ENCODE measurements at places on chromosomes 1 and 21.

DNA sequence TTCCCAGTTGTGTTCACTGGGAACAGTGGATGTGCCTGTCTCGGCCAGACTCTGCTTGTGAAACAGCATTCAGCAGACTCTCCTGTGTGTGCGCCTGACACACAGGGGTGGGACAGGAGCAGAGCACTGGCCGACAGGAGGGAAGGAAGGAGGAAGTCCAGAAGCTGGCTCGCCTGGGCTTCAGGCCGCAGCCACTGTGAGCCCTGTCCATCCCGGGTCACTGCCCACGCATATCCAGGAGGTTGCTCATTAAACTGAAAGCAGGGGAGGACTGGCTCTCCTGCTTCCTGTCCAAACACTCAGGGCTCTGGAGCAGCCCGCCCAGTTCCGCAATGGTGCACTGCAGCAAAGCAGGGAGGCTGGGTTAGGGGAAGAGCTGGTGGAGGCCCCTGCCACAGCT, 218.7 kb upstream of the VAMP3 start:
- no peak for DNase-seq

GRCh38 chr21:44910229-44911067, 10.3 kb downstream of the ITGB2 start:
- DNase-seq: no peak

- DNase-seq: no peak
Observed at GRCh38 chr1:44970317-44970716, 16.1 kb downstream of the EIF2B3 start.

GRCh38 chr1:180631194-180631765, 542 bp upstream of the XPR1 start:
- no peak for DNase-seq

DNA sequence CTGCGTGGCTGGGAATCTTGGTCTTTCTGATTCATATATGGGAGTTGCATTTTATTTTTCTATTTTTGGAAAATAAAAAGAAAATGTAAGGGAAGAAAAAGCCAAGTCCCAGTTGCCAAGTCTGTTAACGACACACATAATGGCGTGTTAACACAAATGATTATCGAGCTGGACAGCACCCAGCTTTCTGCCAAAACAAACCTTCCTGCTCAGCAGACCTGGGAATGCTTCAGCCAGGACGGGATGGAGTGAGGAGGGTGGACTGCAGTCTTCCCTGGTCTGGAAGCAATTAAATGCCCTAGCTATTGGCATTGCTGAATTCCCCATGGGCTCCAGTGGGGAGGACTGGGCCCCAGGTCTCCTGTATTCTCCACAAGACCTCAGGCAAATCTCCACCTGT, 184.2 kb upstream of the USP24 start:
- DNase-seq: no peak

- DNase-seq: no peak
Observed at GRCh38 chr1:37825506-37825905, 17.5 kb upstream of the YRDC start.

- no peak for DNase-seq
Observed at GRCh38 chr1:4305526-4306301, 348.7 kb upstream of the AJAP1 start.

DNA sequence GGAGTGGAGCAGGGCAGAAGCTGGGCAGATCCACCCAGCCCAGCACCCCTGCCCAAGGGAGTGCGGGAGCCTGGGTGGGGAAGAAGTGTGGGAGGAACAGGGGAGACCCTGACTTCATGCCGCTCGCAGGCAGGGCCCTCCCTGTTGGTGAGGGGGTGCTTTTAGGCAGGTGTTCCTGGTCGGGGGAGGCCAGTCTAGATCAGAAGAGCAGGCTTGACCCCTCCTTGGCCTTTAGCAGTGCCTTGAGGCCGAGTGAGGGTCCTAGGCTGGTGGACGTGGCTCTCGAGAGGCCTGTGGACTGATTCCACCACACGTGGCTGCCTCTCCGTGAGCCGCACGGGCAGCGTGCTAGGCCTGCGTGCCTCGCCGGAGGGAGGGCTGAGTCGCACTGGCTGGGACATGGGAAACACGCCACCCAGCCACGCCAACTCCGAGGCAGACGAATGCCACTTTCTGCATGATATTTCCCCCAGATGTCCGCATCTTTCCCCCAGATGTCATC, 19.4 kb upstream of the COL18A1 start:
- no peak for DNase-seq

- DNase-seq: no peak
Observed at GRCh38 chr1:99557546-99558202, 88.2 kb upstream of the PALMD start.

DNA sequence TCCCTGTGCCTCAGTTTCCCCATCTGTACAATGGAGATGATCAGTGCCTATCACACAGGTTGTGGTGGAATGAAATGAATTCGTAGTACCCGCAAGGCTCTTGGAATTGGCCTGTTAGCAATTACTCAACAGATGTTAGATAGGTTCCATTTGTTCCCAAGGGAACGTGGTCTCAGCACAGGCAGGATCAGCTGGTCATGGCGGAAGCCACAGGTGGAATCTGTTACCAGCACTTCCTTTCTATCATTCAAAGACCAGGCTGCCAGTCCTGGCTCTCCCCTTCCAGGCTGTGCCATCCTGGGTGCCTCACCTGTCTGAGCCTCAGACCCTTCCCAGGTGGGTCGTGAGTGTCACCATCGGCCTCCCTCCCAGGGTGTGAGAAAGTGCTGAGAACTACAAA, 61.5 kb downstream of the FBXO2 start:
- no peak for DNase-seq

GRCh38 chr1:159977364-159978106, 23.5 kb upstream of the SLAMF9 start:
- DNase-seq: no peak

- DNase-seq: no peak
Observed at GRCh38 chr1:228647523-228648444, 87.5 kb upstream of the RHOU start.

DNA sequence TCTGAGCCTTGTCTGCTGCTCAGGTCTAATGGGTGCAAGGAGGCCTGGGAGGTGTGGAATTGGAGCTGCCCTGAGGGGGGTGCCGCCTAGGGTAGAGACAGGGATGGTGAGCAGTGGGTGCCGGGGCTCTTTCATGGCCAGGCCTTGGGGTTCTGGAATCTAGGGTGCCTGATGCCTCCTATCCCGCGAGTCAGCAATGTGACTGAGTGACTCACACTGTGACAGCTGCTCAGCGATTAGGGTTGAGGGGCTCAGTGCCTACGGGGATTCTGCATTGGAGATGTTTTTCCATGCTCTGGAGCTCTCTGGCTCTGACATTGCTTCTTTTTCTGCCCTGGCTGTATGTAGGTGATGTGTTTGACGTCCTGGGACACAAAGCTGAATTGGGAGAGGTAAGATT, 16.8 kb downstream of the ATP8B2 start:
- no peak for DNase-seq

- DNase-seq: no peak
Observed at GRCh38 chr21:28608646-28609045, 384.0 kb downstream of the LTN1 start.

DNA sequence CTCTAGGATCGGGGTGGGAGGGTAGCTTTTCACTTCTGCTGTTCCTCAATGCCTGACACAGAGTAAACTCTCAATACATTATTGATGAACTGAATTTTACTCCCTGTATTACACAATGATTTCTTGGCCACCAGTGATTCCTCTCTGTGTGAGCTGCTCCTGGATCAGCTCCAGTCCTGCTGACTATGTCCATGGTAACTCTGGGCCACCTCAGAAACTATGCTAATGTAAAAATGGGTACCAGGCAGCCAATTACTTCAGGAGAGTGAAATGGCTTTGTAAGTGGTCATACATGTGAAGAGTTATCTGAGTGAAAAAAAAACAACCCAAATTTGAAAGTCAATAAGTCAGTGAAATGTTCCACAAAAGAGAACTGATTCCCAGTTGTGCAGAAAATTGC, 311.0 kb downstream of the KCNH1 start:
- DNase-seq: no peak

DNA sequence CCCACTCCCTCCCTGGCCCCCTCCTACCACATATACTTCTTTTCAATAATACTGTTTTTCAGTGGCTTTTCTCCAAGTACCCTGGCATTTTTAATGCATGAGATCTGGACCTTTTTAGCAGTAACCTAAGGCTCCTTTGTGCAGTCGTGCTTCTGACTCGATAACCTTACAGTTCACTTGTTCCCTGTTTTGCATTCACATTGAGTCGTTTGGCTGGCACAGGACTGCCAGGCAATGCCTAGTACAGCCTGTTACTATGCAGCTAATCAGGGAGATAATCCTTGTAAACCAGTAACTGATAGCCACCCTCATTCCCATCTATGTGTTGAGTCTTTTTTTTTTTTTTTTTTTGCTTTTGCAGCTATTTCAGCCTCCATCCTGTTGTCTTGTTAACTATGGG, 3.7 kb downstream of the ATP1B1 start:
- no peak for DNase-seq

DNA sequence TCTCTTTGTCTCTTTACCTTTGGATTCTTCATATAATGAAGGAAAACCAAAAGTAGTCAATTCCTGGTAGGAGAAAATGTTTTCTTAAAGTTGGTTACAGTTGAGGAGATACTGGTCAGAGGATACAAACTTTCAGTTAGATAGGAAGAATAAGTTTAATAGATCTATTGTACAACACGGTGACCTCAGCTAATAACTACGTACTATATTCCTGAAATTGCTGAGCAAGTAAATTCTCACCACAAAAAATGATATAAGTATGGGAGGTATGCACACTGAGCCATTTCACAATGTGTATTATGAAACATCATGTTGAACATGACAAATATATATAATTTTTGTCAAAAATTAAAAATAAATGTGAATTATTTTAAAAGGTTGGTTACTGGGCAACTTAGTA, 20.4 kb downstream of the SSX2IP start:
- DNase-seq: no peak

DNA sequence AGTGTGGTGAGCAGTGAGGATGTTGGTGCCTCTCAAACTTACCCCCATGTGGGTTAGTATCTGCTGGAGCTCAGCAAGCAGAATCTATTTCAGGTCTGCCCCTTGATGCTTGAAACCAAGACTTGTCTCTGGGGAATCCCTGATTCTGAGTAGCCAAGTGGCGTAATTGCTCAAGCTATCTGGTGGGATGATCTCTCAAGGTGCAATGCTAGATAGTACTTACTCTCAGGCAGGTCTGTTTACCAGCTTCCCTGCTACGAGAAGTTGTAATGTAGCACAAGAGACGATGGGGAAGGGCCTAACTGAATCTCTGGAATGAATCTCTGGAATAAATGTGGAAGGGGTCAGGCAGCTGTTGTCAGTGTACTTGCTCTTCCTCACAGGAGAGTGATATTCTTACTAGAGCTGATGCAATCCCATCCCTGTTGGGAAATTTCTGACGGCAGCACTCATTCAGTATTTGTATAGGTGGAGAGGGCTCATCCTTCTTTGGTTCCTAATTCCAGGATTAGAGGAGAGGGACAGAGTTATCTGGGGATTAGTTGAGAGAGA, 65.4 kb downstream of the MACF1 start:
- DNase-seq: no peak

- DNase-seq: no peak
Observed at GRCh38 chr1:46673749-46674182, 2.1 kb downstream of the TEX38 start.

DNA sequence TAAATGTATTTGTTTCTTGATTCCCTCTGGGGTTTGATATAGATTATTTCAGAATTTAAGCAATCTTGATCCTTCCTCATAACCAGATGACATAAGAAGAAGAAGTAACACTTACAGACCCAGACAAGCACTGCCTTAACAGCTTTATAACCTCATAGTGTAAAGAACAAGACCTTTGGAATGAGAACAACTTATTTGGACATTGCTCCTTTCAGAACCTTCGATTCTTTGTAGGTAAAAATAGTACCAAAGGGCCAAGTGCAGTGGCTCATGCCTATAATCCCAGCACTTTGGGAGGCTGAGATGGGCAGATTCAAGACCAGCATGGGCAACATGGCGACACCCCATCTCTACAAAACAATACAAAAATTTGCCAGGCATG, 15.0 kb downstream of the TM2D1 start:
- no peak for DNase-seq

DNA sequence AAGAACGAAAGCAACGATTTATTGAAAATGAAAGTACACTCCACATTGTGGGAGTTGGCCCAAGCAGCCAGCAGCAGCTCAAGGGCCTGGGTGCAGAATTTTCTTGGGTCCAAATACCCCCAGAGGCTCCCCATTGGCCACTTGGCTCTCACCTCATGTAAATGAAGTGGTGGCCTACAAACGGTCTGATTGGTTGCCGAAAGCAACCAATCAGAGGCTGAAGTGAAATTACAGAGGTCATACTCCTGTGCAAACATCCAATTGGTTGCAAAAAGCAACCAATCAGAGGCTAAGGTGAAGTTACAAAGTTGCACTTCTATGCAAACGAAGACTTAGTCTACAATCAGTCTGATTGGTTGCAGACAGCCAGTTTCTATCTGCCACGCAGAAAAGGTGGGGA, 31.9 kb downstream of the FAM163A start:
- no peak for DNase-seq

DNA sequence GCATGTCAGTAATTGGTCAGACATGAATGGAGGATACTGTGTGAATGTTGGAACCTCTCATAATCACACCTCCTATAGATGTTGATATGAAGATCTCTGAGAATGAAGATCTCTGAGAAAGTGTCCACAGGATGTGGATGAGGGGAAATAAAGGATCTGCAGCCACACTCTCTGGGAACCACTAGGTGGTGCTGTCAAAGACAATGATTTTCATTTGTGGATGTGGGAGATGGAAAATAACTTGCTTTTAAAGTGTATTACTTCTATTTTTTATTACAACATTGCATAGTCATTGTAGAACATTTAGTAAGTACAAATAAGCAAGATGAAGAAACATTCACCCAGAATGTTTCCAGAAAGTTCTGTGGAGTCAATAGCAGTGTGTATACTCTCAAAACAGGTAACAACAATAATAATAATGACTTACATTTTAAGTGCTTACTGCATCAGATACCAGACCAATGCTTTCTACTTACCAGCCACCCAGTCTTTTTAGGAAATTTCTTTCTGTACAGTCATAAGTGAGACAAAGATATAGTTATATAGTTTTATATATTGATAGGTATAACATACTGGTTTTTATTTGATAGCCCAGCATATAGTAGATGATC, 128.2 kb downstream of the ATG4C start:
- DNase-seq: no peak

- no peak for DNase-seq
Observed at GRCh38 chr21:27695246-27695645, 728.4 kb upstream of the ADAMTS5 start.

DNA sequence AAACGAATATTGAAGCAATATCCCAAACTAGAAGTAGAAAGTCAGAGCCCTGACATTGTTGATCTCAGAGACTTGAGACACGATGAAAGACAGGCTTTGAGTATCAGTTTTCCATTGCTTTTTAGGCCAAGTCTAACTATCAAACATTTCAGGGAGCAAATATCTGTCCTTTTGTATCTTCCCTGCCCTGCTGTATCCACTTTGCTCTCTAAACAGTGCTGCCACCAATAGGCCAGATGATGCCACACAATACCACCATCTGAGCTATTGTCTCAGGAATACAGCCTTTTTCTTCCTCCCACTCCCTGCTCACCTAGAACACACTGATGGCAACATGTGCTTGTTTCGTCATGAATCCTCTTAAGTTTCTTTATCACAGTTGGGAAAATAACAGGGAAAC, 62.6 kb upstream of the SPAG17 start:
- DNase-seq: no peak

- DNase-seq: no peak
Observed at GRCh38 chr1:165629848-165630628, 996 bp upstream of the MGST3 start.

Measured in stimulated activated CD4-positive, alpha-beta T cell treated with anti-CD3 and anti-CD28 coated beads, Interleukin-1b, Interleukin-23, amount 100 ng/mL, for 1 hour (primary cell).